Activated CD8-positive, alpha-beta memory T cell treated with anti-CD3 and anti-CD28 coated beads, Interleukin-2, amount 50 U/mL, for 4 hours (primary cell): ENCODE measurements at places on chromosomes 6 and 20.

- DNase-seq: no peak
These were observed 3.9 kb downstream of the SPEF1 start for GRCh38 chr20:3777381-3777715.

- no peak for DNase-seq
These were observed 19.3 kb upstream of the SEC63 start for GRCh38 chr6:107977283-107977682.

DNA sequence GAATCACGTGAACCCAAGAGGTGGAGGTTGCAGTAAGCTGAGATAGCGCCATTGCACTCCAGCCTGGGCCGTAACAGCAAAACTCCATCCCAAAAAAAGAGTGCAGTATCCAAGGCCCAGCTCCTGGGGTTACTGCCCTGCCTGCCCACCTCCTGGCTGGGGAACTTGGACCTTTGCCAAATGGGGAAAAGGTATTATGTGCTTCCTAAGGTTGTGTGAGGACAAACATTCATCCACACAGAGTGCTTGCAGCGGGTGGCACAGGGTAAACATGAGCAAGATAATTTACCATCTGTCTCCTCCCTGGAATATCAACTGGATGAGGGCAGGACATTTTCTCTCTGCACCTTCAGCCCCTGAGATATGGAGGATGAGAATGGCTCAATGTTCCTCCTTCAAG is 94.9 kb upstream of the POPDC3 start:
- no peak for DNase-seq

DNA sequence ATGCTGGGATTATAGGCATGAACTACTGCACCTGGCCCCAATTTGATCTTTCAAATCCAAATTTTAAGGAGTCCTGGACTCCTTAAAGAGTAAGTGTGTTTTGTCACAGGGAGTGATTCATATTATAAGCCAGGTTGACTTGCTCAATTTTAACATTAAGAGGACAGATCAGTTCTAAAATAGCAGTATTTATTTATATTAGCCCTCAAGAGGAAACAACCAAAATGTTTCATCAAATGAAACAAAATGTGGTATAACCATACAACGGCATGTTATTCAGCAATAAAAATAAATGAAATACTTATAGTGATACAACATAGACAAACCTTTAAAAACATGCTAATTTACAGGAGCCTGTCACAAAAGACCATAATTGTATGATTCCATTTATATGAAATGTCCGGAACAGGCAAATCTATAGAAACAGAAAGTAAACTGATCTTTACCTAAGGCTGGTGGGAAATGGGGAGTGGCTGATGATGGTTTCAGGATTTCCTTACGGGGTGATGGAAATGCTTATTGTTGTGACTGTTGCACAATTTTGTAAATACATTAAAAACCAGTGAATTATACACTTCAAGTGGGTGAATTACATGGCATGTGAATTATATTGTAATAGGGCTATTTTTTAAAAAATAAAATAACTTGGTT is 637.4 kb downstream of the MMUT start:
- no peak for DNase-seq

- peak; percentile 13 for DNase-seq
These were observed 92.9 kb upstream of the BHLHE23 start for GRCh38 chr20:63099456-63100173.

- no peak for DNase-seq
These were observed 221.9 kb downstream of the ADGRG6 start for GRCh38 chr6:142523515-142524375.

- no peak for DNase-seq
These were observed 8.8 kb downstream of the SLC17A9 start for GRCh38 chr20:62961310-62961783.

DNA sequence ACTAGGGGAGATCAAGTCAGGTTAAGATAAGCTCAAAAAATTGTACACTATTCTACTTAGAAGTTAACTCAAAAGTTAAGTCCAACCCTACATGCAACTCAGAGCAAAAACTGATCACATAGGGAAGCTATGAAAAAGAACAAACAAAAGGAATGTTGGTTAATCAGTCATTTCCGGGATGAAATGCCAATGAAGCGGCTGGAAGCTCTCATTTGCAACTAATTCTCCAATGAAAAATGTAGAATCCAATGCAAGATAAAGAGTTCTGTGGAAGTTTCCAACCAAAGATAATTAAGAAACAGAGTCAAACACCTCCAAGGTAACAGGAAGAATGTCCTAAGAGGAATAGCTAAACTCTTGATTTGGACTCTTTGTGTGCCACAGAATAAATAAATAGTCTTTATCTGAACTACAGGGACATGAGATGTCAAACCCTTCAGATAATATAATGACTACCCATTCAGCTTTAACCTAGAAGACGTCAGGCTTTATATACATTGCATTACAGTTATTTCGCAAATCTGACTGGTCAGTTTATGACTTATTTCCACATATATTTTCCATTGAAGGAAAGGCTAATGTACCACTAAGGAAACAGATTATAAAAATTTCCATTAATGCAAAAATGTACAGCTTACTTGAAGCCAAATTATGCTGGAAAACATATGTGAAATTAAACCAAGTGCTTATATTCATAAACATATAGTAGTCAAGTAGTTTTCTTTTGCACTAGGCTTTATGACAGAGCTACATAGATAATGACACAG is 48.0 kb upstream of the DST start:
- DNase-seq: no peak

GRCh38 chr6:1864496-1864895 is 254.8 kb downstream of the FOXC1 start:
- no peak for DNase-seq

GRCh38 chr6:51057296-51057695 is 238.6 kb downstream of the TFAP2B start:
- no peak for DNase-seq

GRCh38 chr6:20458027-20458894 is 56.6 kb downstream of the E2F3 start:
- DNase-seq: no peak

DNA sequence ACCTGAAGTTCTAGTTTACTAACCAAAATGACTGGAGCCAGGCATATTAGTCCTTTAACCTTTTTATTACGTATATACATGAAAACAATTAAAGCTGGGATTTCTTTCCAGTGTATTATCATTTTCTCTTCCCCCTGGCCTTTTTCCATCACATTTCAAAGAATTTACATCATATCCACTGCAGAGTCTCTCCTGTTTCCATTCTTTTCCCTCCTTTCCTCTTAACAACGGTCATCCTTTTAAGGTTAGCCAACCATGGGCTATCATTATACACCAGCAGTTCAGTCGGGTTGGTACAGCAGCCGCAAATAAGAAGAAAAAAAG is 104.6 kb downstream of the TFAP2A start:
- DNase-seq: no peak

GRCh38 chr6:39923861-39924260 is 10.4 kb downstream of the MOCS1 start:
- DNase-seq: no peak

GRCh38 chr6:81633391-81633790 is 119.1 kb downstream of the TENT5A start:
- no peak for DNase-seq

GRCh38 chr6:4801491-4802110 is 25.4 kb downstream of the CDYL start:
- no peak for DNase-seq

GRCh38 chr6:28583463-28583862 is 57.8 kb downstream of the GPX5 start:
- DNase-seq: no peak

GRCh38 chr6:12354499-12354898 is 64.3 kb downstream of the EDN1 start:
- DNase-seq: no peak

DNA sequence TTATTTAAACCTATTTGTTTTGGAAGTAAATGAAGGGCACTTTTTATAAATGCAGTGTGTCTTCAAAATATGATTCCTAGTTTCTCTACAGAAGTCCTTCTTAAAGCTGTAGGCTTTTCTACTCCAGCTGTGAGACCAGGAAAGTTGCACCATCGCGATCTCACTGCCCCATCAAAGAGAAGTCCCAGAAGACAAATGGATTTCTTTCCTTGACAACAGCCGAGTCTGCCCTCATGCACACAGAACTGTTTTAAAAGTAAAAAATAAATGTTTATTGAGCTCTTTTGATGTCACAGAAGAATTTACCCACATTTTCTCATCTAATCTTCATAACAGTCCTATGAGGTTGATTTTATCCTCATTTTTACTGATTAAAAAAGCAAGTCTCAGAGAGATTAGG is 324.4 kb upstream of the NT5E start:
- DNase-seq: no peak

DNA sequence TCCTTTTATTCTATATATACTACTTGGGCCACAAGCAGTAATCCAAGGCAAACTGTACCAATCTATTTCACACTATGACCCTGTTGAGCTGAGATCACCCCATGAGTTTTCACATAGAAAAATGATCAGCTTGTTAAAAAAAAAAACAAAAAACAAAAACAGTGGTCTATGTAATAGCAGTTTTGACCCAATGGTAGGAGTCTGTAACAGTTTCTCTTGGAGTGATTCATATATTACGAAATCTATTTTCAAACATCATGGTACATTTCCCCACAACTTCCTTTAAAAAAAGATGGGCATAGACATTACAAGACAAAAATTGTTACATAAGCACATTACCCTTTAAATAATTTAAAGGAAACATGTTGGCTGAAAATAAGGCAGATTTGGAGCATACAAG is 78.1 kb downstream of the PRSS35 start:
- DNase-seq: no peak

- no peak for DNase-seq
These were observed 229.5 kb upstream of the FOXQ1 start for GRCh38 chr6:1082285-1082935.

GRCh38 chr20:12883507-12883885 is 125.3 kb upstream of the SPTLC3 start:
- DNase-seq: no peak

DNA sequence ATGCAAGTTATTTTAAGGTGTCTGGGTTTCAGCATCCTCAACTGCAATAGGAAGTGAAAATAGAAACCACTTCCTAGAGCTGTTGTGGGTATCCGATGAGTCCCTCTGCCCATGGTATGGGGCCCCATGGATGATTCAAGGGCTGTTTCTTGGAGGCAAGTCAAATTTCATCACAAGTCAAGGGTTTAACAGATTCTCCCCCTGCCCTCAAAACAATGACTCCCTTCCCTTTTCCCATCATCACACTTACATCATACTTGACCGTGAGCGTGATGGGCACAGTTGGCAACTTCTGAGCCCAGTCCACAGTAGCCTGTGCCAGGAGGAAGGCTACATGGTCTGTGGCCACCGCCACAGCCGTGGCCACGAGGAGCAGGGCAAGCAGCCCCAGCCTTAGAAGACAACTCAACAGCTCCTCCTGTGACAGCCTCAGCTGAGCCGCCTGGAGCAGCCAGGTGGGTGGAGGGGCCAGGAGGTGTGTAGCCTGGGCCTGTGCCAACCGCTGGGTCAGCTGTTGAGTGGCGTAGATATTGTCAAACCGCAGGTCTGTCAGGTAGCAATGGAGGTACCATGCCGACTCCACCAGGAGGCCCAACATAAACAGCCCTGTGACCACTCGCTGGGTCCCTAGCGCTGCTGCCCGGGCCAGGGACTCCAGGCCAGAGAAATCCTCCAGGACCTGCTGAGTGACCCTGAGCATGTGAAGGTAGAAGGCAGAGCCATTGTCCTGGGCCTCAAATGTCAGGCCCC is 5.2 kb downstream of the OCSTAMP start:
- DNase-seq: no peak

DNA sequence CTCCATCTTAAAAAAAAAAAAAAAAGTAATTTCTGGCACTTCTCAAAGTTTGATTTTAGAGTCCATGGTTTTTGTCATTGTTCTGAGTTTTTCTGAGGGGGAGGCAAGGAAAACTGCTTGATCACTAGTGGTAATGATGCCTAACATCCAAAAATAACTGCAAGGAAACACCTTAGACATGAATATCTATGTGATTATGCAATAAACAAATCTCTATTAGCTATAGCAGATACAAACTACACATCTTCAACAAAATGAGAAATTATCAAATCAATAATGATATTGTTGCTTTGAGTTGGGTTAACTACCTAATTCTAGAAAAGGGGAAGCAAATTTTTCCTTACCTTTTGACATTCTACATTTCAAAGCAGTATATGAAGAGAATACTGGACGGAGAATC is 230.9 kb upstream of the JARID2 start:
- no peak for DNase-seq

GRCh38 chr6:120320481-120321162 is 971.1 kb upstream of the MAN1A1 start:
- no peak for DNase-seq

GRCh38 chr20:17557675-17558006 is 12.2 kb upstream of the DSTN start:
- no peak for DNase-seq

DNA sequence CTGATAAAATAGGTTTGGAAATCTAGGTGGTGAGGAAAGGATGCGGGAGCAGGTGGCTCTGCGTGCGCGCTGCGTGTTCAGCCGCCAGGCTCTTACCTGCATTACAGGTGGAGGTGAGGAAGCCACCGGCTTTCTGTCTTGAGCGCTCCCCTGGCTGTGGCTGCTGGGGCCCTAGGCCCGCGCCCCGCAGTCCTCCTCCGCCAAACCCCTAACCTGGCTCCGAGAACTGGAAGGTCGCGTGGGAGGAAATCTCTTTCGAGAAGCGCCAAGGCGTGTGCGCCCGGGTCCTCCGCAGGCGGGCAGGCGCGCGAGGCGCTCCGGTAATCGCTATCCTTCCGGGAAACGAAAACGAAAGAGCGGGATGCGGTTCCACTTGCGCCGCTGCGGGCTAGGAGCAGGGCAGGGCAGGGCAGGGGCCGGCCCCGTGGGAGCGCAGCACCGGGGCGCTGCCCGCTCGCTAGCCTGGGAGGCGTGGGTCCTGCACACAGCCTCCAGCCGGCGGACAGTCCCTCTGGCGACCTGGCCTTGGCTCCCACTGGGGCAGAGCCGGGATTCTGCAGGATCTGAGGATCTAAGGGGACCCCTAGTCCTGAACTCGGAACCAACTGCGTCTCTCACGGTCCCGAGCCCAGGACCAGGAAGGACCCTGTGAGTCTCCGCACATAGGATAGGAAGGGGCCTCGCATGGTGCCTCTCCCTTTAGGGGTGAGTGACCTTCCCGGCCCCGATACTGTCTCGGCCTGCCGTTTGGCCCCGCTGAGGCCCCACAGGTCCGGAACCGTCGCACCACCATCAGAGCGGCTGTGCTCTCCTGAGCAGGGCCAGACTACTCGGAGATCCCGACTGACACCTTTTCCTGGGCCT is at the start of gene ETV7:
Gene ETV7, minus strand, starts transcription at position 230 of the 864 bp plus-strand sequence. Its CDS starts 128 bp downstream, at position 102.
- peak; percentile 44 for DNase-seq

DNA sequence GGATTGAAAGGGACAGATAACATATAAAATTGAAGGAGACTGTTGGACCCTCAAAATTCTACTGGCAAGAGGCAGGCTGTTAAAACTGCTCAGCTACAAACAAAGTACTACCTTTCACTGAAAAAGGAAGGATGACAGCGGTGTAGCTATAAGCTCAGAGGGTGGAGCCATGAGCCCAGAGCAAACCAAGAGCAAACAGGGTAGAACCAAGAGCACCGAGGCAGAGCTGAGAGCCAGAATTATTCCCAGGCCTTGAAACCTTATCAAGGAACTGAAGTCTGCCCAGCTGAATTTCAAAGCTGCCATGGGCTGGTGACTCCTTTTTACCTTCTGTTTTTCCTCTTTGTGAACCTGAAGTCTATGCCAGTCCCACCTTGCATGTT is 74.7 kb upstream of the SLC4A11 start:
- no peak for DNase-seq

- no peak for DNase-seq
These were observed 4.4 kb downstream of the APMAP start for GRCh38 chr20:24987873-24988835.

- DNase-seq: no peak
These were observed 268.4 kb downstream of the ADGRG6 start for GRCh38 chr6:142570221-142570671.

- no peak for DNase-seq
These were observed 38.2 kb upstream of the TIAM2 start for GRCh38 chr6:154956771-154957522.

GRCh38 chr6:117381749-117382148 is 44.0 kb downstream of the ROS1 start:
- no peak for DNase-seq
